HepG2 (cell line): ENCODE measurements at places on chromosomes 12 and 14. TPM values are rescaled to one million over a fixed set of nuclear protein-coding genes. Genes with fewer than 3 reads are reported as not detected.

DNA sequence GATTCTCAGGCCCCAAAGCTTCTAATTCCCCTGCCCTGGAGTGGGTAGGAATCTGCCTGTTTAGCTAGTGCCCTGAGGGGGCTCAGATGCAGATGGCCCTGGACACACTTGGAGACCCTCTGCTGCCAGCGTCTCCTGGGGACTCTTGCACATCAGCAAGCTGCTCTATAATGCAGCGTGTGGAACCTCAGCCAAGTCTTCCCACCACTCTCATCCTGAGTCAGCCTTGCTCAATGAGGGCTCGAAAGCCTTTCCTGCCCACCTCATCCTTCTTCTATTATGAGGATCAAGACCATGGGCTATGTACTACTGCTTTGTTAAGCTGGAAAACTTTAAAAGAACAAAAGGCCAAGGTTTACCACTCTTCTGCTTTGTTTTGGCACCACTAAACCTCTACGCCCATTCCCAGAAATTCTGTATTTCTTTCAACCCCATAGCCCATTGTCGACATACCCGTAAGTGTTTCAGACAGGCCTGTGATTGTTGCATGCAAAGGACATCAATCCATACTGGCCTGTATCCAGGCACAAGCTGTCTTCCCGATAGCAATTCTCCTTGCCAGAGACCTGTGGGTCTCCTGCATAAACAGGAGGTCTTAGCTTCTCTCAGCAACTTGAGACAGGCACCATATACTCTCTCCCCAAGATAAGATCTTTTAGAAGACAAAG lies 246.9 kb downstream of the DPF3 start:
- DNase-seq = no peak
- 0 out of 3 replicates have a peak, but pooled peaks cover 6% of the 10 kb centered on the region for H3K27me3 ChIP-seq
- H3K36me3 ChIP-seq = no peaks in the 10 kb centered on the region
- no peak overlapping the region for H3K4me3 ChIP-seq
- H3K27ac ChIP-seq = no peak overlapping the region
- H3K4me1 ChIP-seq = peaks cover 21% of the 10 kb centered on the region

The E2F7 gene
- total RNA-seq = 7.3 and 9.1 TPM in 2 replicates

DNA sequence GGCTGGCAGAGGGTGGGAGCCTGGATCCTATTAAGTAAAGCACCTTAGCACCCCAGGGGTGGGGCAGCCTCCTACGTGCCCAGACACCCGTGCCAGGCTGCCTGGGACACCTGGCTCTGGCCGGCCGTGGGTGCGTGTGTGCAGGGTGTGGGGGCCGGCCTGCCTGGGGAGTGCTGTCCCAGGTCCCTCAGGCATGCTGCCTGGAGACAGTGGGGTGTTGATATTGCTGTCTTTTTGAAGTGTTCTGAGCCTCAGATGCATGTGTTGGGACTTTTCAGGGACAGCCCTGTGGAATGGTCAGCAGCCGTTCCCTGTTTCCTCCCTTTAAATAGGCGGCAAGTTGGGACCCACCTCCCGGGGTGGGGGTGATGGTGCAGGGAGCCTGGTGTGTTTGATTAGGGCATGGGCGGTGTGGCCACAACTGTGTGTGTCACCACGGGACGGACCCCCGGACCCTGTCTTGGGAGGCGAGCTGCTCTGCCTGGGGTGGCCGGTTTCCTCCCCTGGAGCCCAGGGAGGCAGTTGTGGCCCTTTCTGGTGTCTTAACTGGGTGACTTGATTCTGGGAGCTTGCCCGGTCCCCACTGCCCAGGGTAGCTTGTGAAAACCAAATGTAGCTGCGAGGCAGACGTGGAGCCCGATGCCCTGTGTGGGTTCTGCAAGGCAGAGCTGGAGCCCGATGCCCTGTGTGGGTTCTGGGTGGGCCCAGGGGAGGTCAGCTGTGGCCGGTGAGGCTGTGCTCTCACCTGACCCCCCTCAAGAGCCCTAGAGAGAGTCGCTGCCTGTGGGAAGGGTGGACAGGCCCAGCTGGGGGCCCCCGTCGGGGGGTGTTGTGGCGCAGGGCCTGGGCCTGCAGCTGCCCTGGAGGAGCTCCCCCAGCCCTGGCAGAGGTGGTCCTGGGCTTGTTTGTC lies 8.2 kb downstream of the ULK1 start:
- no peak overlapping the region for H3K4me3 ChIP-seq
- H3K4me1 ChIP-seq = no peaks in the 10 kb centered on the region
- no peak for DNase-seq
- peaks cover 7% of the 10 kb centered on the region for H3K36me3 ChIP-seq

GRCh38 chr12:73589220-73589619 lies 948.4 kb upstream of the ATXN7L3B start:
- H3K36me3 ChIP-seq = no peaks in the 10 kb centered on the region
- no peak for DNase-seq
- no peaks in the 10 kb centered on the region for H3K27me3 ChIP-seq
- no peaks in the 10 kb centered on the region for H3K4me1 ChIP-seq
- H3K4me3 ChIP-seq = no peak overlapping the region

GRCh38 chr14:78697341-78697740 lies 527.2 kb downstream of the NRXN3 start:
- no peaks in the 10 kb centered on the region for H3K36me3 ChIP-seq
- no peaks in the 10 kb centered on the region for H3K27me3 ChIP-seq
- H3K27ac ChIP-seq = no peak overlapping the region
- peak; percentile 6 for DNase-seq
- H3K4me1 ChIP-seq = no peaks in the 10 kb centered on the region

- no peak overlapping the region for H3K27ac ChIP-seq
- no peaks in the 10 kb centered on the region for H3K4me1 ChIP-seq
- no peaks in the 10 kb centered on the region for H3K27me3 ChIP-seq
- no peak overlapping the region for H3K4me3 ChIP-seq
- no peaks in the 10 kb centered on the region for H3K36me3 ChIP-seq
Observed at GRCh38 chr12:105485921-105486320, 155.4 kb downstream of the C12orf75 start.

DNA sequence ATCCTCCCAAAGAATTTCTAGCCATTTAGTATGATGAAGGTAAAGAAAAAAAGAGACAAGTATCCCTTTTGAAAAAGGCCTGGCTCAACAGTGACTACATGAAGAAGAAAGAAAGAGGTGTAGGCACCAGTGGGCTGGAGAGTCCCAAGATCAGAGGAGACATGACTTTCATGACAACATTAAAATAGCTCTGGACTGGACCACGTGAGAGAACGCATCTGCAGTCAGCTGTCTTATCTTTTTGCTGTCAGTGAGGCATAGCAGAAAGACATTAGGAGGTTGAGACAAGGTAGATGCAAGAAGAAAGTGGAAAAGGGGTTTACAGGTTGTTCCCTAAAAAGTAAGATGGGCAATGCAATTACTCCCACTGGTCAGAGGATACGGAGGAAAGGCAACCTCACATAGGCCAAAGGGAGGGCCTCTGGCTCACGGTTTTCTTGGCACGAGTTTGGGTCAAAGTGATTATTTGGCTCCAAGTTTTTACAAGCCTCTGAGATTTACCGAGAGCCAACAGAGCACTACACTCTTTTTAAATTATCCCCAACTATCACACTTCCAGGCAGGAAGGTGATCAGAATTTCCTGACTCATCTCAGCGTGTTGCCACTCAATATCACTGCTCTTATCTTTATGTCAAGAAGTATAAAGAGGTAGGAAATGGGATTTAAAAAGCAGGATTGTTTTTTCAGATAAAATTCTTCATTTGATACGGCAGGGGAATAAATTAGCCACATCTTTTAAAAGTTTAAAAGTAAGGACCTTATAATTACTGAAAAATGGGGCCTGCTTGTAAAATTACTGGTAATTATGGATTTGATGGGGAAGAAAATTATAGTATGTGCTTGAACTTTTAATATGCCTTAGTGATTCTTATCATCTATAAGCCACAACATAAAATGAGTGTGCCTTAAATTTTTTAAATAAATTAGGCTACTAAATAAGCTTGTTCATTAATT lies 29.2 kb downstream of the TMTC1 start:
- no peaks in the 10 kb centered on the region for H3K27me3 ChIP-seq
- H3K4me3 ChIP-seq = no peak overlapping the region
- H3K36me3 ChIP-seq = no peaks in the 10 kb centered on the region
- no peak overlapping the region for H3K27ac ChIP-seq

DNA sequence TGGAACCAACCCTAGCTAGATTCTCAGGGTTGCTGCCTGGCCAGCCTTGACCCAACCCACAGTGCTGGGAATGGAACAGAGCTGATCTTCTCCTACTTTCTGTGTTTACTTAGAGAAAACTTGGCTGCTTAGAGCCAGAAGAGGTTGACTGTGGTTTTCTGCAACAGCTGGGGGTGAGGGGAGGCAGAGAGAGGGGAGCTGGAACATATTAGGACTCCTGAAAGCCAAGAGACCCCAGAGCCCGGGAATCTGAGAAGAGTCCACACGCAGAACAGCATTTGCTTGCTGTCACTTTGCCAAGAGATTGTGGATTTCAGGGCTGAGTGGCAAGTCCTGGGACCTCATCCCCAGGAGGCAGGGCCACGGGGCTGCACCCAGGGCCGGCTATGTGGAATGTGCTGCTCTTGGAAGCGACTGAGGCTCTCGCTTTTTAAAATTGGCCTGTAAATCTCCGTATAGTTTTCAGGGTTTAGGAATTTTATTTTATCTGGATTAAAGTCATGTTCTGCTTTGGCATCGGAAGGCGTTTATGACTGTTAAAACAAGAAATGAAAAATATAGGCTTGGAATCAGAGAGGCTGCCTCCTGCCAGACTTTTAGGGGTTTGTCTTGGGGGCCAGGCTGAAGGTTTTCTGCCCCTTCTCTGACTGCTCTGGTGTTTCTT lies 22.3 kb upstream of the MED13L start:
- DNase-seq = no peak
- H3K36me3 ChIP-seq = no peaks in the 10 kb centered on the region
- no peak overlapping the region for H3K4me3 ChIP-seq
- H3K4me1 ChIP-seq = no peaks in the 10 kb centered on the region
- H3K27ac ChIP-seq = no peak overlapping the region
- no peaks in the 10 kb centered on the region for H3K27me3 ChIP-seq

DNA sequence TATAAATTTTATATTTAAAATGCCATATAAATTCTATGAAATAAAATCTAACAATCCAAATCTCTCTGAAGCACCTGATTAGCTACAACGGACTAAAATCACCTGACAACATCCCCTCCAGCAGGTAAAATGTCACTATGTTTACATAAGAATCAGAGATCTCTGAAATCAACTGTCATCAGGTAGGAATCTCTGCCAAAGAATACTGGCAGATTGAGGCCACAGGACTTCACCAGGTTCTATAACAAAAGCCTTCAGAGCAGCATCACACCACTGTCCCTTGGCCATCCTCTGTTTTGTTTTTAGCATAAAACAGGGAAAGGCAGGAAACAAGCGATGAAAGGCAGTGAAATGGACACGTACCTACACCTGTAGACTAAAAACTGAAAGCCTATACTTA lies 22.1 kb downstream of the FGD6 start:
- peaks cover 10% of the 10 kb centered on the region for H3K4me1 ChIP-seq
- no peaks in the 10 kb centered on the region for H3K27me3 ChIP-seq
- H3K27ac ChIP-seq = no peak overlapping the region
- DNase-seq = no peak
